ENCODE measurements at places on chromosomes 4 and X.

DNA sequence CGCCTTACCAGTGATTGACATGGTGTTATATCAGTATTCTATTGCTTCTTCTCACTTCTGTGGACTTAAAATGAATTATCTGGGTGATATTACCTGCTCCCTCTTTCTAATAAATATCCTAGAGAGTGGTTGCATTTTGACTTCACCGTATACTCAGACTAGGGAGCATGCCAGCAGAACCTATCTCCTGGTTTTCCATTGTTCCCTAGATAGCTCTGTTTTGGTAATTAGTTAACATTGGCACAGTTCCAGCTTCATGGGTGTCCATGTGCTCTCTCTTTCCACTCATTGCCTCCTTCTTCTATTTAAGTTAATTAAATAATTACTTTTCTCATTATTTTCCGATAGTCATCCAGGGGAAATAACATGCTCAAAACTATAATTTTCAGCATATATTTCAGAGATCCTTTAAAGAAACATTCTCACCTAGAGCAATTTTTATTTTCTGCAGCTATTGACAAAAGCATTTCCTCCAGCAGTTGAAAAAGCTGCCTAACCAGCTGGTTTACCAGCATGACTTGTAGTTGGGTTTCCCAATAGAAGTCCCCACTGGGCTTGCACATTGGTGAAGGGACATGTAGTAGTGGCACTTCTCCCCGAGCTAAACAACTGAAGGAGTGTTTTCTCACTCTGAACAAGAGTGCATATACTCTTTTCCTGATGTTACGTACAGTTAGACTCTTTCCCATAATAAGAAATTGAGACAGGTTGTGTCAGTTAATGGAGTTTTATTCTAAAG is 27.9 kb upstream of the PAPSS1 start:
- DNase-seq, result no peak

GRCh38 chr4:185782523-185782922 is 29.5 kb downstream of the SORBS2 start:
- DNase-seq, result no peak

DNA sequence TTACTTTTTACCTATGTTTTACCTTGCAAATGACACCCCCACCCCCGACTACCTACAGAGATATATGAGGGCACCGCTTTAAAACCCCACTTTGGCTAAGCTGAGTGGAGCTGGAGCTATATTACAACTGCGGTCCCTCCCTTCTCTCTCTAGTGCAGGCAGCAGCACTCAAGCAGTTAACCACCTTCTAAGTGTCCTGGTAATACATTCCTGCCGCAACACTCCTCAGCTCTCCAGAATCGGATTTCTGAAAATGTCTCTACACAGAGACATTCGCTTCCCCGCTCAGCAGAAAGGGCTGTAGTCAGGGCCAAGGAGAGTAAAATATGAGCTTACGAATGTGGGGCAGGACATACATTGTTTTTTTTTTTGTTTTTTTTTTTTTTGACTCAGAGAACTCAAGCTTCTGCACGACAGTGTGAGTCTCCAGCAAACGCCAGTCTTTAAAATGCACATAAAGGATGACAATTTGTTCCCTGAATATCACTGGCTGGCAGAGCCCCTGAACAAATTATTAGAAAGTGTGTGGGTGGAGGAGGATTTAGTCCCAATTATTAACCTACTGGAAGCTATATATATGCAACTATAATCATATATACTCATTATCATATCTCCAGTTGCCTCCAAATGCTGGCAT is 287.0 kb upstream of the TET2 start:
- DNase-seq, result no peak

- no peak for DNase-seq
Observed at GRCh38 chrX:123036401-123036800, 147.7 kb upstream of the GRIA3 start.

GRCh38 chrX:71573590-71573989 is 4.6 kb upstream of the GCNA start:
- no peak for DNase-seq

- DNase-seq, result no peak
Observed at GRCh38 chr4:112517911-112518310, 1.9 kb upstream of the NEUROG2 start.

- DNase-seq, result no peak
Observed at GRCh38 chr4:173505924-173506518, 24.0 kb downstream of the HAND2 start.

DNA sequence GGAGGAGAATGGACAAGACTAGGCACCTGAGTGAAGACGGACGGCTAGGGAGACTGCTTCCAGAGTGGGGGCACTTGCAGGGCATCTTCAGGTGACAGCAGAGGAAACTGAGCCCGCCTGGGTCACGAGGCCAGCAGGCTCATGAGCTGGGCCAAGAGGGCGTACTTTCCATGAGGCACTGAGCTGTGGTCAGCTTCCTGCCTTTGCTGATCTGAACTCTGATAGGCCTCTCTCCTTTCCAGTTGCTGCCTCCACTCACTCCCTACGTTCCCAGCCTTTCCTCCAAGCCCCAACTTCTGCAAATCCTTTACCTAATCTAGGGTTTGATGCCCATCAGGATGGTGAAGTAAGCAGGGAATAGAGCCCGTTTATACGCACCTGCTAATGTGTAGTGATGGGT is 1.4 kb upstream of the L1CAM start:
- no peak for DNase-seq

- DNase-seq, result no peak
Observed at GRCh38 chrX:40013266-40014195, 84.2 kb downstream of the BCOR start.

- DNase-seq, result no peak
Observed at GRCh38 chr4:102299354-102300107, 45.8 kb downstream of the SLC39A8 start.

DNA sequence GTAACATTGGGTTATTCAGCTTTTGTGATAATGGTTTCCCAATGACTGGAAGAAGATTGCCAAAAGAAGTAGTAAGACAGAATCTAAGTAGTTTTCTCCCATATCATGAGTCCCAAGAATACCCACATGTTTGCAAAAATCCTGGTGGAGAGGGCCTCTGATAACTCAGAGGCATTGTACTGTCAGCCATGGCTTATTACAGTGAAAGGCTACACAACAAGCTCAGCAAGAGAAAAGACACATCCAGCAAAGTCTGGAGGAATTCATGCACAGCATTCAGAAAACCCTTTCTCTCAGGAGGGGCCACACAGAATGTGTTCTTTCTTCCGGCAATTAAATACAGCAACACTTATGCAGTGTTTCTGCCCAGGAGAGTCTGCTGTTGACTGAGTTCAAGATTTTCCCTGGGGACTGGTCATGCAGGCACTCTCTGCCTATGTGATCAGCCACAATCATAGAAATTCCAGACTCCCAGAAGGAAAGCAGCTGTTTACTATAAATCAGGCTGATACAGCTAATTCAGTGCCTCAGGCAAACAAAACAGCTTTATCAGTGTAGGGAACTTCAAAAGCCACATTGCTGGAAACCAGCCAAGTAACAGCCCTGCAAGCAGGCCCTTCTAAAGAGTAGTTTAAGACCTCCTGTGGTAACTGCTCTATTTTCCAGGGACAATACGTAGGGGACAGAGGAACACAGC is 937.1 kb downstream of the CCSER1 start:
- no peak for DNase-seq

DNA sequence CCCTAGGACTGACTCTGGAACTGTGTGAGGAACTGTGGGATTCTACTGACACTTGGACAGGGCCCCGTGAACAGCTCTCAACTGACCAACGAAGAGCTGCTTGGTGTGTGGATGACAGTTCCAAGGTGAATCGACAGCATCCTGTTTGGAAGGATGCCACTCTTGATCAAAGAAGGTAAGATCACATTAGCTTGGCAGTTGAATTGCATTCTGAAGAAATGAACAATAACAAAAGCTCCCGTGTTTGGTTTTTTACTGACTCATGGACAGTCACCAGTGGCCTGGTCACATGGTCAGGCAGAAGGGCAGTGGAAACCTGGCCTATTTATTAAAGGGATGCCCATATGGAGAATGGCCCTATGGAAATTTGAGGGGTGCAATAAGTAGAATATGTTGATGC is 33.1 kb upstream of the GPR34 start:
- no peak for DNase-seq

DNA sequence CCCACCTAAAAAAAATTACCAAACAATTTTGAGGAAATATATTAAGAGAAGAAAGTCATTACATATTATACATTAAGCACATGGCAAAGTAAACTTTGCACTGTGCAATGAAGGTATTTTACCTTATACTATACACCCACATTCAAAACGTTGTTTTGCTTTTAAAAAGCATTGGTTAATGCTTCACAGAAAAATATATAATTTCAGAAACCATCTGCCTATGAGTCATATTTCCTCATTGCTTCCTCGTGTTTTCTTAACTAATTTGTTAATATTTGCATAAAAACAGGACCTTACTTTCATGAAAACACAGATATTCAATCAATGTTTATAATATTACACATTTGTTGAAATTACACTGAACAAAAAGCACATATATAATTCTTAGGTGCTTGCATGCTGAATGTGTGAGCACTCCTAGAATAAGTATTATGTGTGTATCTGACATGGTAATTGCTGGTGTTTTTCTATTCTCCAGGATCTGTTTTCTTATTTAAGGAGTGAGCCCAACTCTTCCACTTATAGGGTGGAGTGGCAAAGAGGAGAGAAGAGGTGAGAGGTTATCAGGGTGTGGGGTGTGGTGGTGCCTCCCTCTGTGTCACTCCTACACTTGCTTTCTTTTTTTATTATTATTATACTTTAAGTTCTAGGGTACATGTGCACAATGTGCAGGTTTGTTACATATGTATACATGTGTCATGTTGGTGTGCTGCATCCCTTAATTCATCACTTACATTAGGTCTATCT is 95.1 kb upstream of the IQCM start:
- no peak for DNase-seq

- no peak for DNase-seq
Observed at GRCh38 chr4:55352726-55353125, 6.7 kb downstream of the SRD5A3 start.

DNA sequence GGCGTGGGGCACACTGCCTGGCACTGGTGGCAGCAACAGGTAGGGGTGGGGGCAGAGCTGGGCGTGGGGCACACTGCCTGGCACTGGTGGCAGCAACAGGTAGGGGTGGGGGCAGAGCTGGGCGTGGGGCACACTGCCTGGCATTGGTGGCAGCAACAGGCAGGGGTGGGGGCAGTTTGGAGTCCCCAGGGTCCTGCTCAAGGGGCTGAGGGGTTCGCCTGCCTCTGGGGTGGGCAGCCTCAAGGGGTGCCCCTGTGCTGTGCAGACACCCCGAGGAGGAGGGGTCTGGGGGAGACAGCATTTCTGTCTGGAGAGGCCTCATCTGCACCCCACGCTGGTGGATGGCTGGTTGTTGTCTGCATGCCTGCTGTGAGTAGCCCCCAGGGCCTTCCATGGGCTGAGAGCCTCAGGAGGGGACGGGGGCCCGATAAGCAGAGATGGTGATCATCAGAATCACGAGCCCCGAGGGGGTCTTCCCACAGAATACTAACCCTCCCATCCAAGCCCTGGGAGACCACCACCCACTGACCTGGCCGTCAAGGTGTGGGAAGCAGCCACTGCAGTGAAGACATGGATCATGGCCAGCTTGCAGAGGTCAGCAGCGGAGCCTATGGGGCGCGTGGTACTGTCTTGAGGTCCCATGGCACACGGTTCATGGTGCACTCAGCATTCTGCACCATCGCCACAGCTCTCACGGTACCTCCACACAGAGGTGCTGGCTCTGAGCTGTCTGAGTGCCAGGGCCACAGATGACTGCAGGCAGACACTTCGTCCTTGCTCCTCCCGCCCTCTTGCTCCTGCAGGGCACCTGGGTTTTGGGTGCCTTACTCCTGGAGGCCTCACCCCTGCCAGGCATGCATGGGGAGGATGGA is 21.5 kb downstream of the NAT8L start:
- DNase-seq, result no peak

DNA sequence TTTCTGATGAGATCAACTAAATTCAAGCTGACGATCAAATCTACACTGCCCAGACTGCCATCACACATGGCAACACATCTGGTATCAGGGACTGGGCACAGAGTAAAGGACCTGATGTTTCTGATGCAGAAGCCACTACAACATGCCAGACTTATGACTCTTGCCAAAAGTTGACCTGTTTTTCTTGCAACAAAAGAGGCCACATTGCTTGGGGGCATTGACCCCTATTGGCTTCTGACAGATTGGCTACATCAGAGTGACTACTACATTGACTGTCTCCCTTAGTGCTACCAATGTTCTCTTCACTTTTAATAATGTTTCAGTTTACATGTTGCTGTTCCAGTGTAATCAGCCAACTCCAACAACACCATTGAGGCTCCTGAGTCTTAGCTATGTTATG is 15.3 kb upstream of the SMIM10 start:
- DNase-seq, result no peak

DNA sequence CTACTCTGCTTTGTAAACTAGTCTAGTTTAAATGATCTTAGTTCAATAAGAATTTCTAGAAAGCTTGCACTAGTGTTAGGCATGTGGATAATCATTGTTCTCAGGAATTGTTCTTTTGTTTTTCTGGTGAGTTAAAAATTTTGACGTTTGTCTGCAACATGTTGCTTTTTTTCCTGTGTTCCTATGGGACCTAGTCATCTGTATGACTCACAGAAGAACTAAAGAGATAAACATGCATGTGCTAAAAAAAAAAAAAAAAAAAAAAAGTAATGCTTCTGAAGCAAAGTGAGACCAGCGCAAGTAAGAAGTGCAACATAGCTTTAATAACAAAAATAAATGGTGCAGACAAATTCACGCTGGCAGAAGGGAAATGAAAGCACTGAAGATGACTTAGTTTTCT is 471.2 kb downstream of the IQCM start:
- no peak for DNase-seq

DNA sequence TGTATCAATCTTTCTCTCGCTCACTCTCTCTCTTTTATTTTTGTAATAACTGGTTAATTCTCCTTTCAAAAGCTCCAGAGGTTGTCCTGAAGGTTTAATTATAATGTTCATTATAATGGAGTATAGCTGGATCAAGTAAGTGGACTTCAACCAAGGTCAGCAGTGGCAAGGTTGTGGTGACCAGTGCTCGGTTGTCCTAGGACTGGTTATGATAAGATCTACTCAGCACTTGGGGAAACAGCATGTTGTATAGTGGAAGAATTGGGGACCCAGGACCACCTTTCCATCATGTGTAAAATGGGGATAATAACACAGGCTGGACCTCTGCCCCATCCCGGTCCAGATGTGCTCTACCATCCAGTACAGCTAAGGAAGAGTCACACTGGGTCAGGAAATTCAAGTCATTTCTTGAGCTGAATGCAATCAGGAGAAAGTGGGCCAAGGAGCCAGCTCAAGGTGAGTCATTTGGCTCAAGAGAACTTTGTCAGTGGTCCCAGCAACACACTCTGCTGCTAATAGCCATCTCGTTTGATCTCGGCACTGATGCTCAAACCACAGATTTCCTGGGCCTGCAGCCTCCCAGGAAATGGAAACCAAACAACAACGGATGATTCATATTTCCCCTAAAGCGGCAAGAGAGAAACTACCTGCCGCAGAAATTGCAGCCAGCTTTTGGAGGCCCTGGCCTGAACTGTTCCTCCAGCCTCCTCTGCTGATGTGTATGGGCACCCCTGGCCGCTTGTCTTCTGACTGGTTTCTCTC is 123.6 kb upstream of the RBPJ start:
- no peak for DNase-seq

Measured in effector CD8-positive, alpha-beta T cell (primary cell).